Hepatocyte (in vitro differentiated cells): ENCODE measurements at places on chromosomes 1 and 21. TPM values are rescaled to one million over a fixed set of nuclear protein-coding genes. Genes with fewer than 3 reads are reported as not detected.
A peak's percentile ranks its signal among the peaks of the same experiment; 100 is the strongest.

- no peak for DNase-seq
- H3K27me3 ChIP-seq: no peaks in the 10 kb centered on the region
- H3K36me3 ChIP-seq: no peaks in the 10 kb centered on the region
- H3K27ac ChIP-seq: no peak overlapping the region
These were observed 8.7 kb upstream of the OR10K2 start for GRCh38 chr1:158434741-158435140.

- no peaks in the 10 kb centered on the region for H3K4me1 ChIP-seq
- no peaks in the 10 kb centered on the region for H3K27me3 ChIP-seq
- H3K4me3 ChIP-seq: no peak overlapping the region
These were observed 211.6 kb upstream of the NR5A2 start for GRCh38 chr1:199815947-199816346.

- H3K36me3 ChIP-seq: no peaks in the 10 kb centered on the region
- no peak overlapping the region for H3K27ac ChIP-seq
- H3K4me1 ChIP-seq: no peaks in the 10 kb centered on the region
These were observed 4.1 kb upstream of the TRAF3IP3 start for GRCh38 chr1:209751627-209752231.

The SELENOF gene
- total RNA-seq: 168 and 204 TPM in 2 replicates

- no peak for DNase-seq
- H3K4me1 ChIP-seq: no peaks in the 10 kb centered on the region
- no peaks in the 10 kb centered on the region for H3K36me3 ChIP-seq
These were observed at the start of gene ETV3L for GRCh38 chr1:157099633-157100009. ETV3L (minus strand) TSS chr1:157099808; CDS start chr1:157099523, 285 bp downstream.

- no peaks in the 10 kb centered on the region for H3K4me1 ChIP-seq
- no peak overlapping the region for H3K4me3 ChIP-seq
- DNase-seq: no peak
These were observed 526.6 kb downstream of the MRPL39 start for GRCh38 chr21:25080661-25081060.

GRCh38 chr1:51231896-51232295 is 4.2 kb upstream of the RNF11 start:
- peaks cover 9% of the 10 kb centered on the region for H3K4me1 ChIP-seq
- no peaks in the 10 kb centered on the region for H3K36me3 ChIP-seq
- H3K27me3 ChIP-seq: no peaks in the 10 kb centered on the region

The LINGO4 gene
- not detected in 2 replicates for total RNA-seq

DNA sequence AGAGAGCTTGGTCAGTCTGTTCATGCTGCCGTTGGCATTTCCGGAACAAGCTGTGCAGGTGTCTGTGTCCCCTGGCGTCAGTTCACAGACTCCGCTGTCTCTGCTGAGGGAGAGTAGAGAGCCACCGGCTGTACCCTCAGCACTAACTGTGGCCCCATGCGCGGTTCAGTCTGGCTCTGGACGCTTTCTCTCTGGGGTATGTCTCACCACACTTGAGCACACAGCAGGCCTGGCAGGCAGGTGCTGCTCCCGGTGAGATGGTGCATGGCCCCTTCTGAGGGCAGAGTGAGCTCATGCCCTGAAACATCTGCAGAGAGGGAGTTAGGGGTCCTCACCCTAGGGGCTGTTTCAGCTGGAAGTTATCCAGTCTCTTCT is 60.0 kb upstream of the TLR5 start:
- no peaks in the 10 kb centered on the region for H3K4me1 ChIP-seq
- no peaks in the 10 kb centered on the region for H3K36me3 ChIP-seq
- H3K4me3 ChIP-seq: no peak overlapping the region
- H3K27ac ChIP-seq: no peak overlapping the region
- no peak for DNase-seq
- no peaks in the 10 kb centered on the region for H3K27me3 ChIP-seq

The SLC35D1 gene
- total RNA-seq: 40.2 and 42.3 TPM in 2 replicates

DNA sequence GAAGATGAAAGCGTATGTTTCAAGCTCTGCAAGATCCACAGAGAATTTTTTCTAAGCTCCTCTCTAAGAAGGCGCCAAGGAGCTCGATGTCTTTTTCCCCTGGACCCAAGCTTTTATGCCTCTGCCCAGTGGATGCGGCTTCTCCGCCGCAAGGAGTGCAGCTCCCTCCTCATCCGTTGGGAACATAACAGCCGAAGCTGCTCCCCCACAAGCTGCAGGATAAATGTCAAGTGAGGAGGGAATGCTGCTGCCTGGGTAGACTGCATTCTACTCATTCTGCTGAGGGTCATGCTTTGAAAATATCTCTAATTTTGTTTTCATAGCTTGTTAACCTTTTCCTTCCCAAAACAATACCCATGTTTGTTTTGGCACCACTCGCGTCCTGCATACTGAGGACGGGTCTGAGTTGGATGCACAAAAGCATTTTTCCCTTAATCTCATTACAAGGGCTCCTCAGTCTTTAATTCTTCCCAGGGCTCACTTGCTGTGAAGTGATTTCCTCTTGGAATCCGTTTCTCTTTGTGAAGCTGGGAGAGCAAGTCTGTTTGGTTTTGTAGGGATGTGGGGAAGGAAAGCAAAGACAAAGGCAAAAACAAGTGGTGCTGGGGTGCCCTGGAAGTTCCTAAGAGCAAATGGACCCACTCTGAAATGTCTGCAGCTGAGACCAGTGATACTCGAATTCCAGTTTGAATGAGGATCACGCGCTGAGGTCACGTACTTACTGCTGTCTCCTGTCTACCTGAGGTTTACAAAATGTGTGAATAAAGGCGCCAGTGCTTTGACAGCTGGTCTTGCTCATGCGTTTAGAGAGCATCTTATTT is 134.0 kb upstream of the IRF2BP2 start:
- H3K4me1 ChIP-seq: peaks cover 35% of the 10 kb centered on the region
- H3K36me3 ChIP-seq: no peaks in the 10 kb centered on the region
- no peaks in the 10 kb centered on the region for H3K27me3 ChIP-seq
- DNase-seq: peak; percentile 20
- H3K4me3 ChIP-seq: no peak overlapping the region

GRCh38 chr1:231842441-231842840 is 215.9 kb downstream of the DISC1 start:
- H3K4me1 ChIP-seq: peaks cover 8% of the 10 kb centered on the region
- DNase-seq: no peak
- peak overlapping the region; percentile 32 for H3K27ac ChIP-seq

DNA sequence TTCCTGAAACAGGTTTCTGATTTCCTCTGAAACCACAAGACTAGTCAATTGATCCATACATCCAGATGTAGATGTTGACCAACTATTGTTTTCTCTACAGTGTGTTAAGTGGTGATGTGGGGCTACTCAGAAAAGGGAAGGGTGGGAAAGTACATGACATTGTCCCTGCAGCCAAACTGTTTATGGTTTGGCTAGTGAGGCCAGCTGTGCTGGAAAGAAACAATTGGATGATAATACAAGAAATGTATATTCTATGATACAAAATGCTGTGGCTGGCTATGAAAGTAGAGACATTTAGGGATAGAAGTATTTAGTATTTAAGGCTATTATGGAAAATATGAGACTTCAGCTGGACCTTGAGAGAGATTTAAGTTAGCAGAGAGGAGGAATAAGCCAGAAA is 244.5 kb downstream of the ADGRL2 start:
- peaks cover 5% of the 10 kb centered on the region for H3K4me1 ChIP-seq
- H3K4me3 ChIP-seq: no peak overlapping the region
- H3K36me3 ChIP-seq: no peaks in the 10 kb centered on the region

- no peaks in the 10 kb centered on the region for H3K27me3 ChIP-seq
- no peaks in the 10 kb centered on the region for H3K36me3 ChIP-seq
- H3K4me3 ChIP-seq: no peak overlapping the region
- no peaks in the 10 kb centered on the region for H3K4me1 ChIP-seq
- peak; percentile 9 for DNase-seq
These were observed 411.8 kb upstream of the PTBP2 start for GRCh38 chr1:96309783-96310182.

DNA sequence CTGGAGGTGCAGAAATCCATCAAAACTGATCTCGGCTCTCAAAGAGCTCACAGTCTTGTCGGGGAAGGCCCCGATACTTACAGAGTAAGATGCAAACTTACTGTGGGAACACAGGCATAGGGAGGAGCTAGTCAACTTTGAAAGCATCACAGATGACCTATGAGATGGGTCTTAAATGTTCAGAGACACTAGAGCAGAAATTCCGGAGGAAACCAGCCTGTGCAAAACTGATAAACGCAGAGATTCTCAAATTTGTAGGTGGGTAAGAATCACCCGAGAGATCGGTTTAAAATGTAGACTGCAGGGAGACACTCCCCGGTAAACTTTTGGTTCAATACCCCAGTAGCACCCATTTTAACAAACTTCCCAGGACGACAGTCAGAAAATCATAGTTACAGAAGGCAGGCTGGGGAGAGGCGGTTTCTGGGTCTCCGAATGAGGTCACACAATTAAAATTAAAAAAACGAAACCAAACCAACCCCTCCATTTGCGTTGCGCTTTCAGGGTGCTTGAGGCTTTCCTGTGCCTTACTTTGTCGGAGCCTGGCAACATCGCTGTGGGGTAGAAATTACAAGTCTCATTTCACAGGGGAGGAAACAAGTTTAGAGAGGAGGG is 755 bp upstream of the THRAP3 start:
- DNase-seq: peak; percentile 63
- H3K36me3 ChIP-seq: no peaks in the 10 kb centered on the region
- peak overlapping the region; percentile 93 for H3K27ac ChIP-seq
- H3K27me3 ChIP-seq: no peaks in the 10 kb centered on the region
- peaks cover 23% of the 10 kb centered on the region for H3K4me1 ChIP-seq
- peak overlapping the region; percentile 22 for H3K4me3 ChIP-seq

The TEDDM1 gene
- total RNA-seq: not detected in 2 replicates

DNA sequence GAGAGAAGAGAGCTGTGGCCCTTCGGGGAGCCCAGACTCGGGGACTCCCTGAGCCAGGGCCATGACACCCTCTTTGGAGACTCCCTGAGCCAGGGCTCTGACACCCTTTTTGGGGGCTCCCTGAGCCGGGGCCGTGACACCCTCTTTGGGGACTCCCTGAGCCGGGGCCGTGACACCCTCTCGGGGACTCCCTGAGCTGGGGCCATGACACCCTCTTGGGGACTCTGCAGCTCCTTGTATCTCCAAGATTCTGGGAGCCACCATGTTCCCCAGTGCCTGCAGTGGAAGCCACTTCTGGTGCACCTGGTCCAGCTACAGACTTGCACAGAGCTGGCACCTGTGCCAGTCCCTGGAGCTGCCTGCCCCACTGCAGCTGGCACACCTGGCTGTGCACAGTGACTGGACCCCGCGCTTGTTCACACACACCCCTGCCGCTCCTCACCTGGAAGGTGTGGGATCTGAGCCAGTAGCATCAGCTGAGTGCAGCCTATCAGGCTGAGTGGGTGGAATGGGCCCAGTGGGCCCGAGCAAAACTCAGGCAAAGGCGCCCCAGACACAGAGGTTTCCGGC is 3.8 kb upstream of the SSU72 start:
- H3K4me3 ChIP-seq: no peak overlapping the region
- no peak overlapping the region for H3K27ac ChIP-seq
- no peaks in the 10 kb centered on the region for H3K36me3 ChIP-seq
- H3K27me3 ChIP-seq: peaks cover 2% of the 10 kb centered on the region

The SMPDL3B gene
- total RNA-seq: 17.3 and 19.6 TPM in 2 replicates
